ENCODE measurements at places on chromosomes 12 and 14.

DNA sequence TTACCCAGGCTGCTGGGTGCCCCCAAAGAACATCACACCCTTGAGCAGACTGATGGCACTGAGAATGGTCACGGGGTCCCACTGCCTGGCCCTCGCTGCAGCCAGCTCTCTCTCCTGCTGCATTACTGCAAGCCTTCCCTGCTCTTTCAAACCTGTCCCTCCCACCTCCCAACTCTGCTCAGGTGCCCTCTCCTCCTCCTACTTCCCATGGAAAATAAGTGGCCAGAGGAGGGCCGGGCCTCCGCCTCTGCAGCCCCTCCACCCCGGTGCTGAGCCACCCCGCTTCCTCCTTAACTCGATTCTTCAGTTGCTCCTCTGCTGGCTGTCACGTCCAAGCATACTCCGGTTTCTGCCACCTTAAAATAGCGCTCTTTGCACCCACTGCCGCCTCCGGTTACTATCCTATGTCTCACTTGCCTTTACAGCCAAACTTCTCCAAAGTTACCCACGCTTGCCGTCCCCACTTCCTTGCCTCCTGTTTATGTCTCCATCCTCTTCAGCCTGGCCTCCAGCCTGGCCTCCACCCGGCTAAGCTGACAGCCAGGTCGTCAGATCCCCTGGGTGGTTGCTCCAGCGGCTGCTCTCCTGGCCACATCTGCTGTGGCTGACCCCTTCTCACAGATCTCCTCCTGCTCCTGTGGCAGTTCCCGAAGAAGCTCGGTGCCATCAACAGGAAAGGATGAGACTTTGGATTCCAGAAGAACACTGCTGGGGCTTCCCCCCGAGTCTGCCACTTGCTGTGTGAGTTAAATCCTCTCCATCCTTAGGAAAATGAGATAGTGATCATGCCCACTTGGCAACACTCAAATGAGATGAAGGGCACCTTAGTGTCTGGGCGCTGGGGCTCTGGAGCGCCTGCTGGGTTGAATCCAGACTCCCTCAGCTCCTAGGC is 7.7 kb downstream of the SMIM41 start:
- no peak for DNase-seq

DNA sequence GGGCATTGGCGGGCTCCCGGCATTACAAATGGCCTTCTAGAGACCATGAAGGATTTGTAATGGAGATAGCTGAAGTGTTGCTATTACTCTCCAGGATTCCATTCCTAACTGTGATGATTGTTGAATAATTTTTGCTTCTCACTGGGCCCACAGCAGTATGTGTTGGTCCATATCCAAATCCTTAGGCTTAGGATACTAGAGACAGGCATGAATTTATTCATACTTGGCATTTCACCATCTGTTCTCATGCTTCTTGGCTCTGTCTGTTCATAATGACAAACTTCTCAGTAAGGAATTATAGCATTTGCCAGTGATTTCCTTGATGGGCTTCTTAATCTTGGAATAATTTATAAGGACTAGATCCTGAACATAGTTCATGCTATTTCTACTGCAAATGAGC is 832.9 kb downstream of the C12orf50 start:
- no peak for DNase-seq

DNA sequence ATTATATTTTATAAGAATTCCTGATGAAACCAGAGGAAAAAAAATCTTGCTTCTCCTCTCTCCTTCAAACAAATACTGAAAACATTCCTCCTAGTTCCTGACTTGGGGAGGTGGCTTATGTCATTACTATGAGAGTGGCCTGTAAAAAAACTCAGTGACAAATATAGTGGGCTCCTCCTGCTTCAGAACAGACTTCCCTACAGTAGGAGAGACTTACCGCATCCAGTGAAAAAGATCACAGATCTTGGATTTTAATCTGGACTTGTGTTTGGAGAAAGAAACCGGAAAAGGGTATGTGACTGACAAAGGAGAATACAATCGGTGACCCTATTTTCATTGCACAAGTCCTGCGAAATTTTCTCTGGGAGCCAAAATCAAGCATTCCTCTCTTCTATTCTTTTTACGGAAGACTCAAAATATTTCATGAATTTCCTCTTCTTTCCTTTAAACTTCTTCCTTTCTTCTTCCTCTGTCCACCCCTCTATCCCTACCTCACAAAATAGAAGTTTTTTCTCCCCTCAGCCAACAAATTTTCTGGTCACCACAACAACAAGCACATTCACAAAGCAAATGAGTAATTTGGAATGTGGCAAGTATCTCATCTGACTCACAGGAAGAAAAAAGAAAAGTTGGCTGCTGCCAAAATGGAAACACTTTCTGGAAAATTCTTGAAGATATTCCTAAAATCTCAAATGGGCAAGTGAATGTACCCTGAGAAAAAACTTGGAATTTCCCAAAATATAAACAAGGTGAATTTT is 185.1 kb upstream of the CDKN3 start:
- DNase-seq, result no peak

GRCh38 chr12:12720672-12721161 is 3.5 kb downstream of the CDKN1B start:
- no peak for DNase-seq

- no peak for DNase-seq
These were observed 25.6 kb upstream of the ARID2 start for GRCh38 chr12:45703942-45704341.

All from effector CD8-positive, alpha-beta T cell (primary cell).